ENCODE measurements at places on chromosomes 12 and 14.

DNA sequence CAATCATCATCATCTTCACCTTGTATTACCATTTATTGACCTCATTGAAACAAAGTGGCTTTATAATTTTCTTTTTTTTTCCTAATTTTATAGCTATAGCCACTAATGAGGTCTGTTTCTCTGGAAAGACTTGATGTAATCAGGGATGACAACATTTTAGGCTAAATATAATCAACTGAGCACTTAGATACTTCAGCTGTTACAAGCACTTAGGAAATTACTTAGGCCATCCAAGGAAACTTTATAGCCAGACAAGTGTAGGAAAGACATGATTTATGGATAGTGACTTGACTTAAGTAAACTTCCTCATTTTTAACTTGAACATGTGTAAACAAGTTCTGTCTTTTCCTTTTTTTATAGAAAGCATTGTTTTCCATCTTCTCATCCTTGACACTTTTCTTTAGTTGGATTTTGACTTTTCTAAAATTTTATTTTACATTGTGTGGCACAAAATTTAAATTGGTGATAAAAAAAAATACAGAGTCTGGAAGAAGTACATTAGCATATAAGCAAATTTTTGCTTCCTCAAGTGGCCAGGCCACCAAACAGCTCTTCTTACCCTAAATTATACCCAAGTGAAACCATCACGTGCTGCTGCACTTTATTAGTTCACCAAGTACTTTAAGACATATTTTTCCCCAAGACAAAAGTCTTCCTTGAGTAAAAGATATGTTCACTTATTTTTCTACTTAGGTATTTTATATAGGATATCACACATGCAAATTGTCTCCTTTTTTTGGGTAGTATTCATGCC lies 15.1 kb downstream of the CPNE8 start:
- DNase-seq = no peak

- DNase-seq = no peak
Measured at GRCh38 chr12:66903782-66904396, 225.0 kb upstream of the GRIP1 start.

- DNase-seq = no peak
Measured at GRCh38 chr14:89317051-89317691, 99.9 kb downstream of the FOXN3 start.

DNA sequence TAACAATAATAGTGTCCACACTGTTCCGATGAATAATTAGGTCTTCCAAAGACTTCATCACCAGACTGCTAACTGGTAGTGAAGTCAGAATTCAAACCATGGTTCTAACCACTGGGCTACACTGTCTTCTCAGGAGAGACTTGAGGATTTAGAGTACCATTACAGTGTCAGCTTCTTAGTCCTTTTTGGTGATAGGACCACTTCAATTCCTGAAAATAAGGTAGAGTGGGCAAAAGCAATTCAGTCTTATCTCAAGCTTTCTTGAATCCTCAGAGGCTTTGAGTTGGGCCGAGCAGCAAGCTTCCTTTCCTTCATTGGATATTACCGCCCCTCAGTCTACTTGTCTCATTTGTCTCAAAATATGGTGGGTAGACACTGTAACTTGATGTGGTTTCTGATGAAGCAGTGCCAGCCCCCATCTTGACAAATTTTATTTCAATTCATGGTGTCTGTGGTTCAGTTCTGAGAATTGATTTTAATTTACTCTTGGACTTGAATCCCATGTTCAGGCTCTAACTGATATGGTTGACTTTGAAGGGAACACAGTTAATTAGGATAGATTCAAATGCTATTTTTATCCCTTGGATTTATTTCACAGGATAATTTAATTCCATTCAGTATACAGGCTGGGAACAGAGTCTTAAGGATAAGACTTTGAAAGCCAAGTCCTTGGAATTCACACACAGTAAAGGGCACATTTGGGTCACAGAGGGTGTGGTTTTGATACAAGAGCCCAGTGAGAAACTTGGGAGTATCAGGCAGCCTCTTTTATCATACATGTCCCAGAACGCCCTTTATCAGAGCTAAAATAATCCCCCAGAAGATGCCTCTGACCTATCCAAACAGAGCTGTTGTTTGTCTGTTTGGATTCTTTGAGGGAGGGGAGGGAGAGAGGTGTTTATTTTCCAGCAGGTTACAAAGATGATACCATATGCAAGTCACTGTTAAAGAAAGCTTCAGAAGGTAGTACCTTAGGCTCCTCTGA lies 167.3 kb downstream of the PRKCH start:
- no peak for DNase-seq

DNA sequence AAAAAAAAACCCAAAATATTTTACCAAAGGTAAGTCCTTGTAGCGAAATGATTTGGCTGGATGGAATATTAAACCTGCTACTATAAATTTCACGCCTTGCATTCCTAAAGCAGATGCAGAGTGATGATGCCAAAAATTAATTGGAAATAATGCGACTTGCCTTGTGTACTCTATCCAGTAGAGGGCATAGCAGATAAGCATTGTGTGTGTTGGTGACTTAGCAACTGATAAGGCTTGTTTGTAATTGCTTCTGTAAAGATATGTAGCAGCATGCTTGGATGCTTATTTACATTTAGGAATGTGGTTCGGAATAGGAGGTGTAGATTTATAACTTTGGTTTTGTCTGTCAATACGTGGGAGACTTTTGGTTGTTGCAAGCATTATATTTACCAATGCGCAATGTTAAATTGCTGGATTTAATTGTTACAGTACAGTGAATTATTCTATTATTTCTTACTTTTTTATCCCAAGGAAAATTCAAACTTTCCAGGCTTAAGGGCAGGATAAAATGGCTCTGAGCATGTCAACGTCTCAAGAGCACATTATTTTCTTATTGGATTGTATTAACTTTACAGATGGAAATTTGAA lies 80.5 kb downstream of the TMEM260 start:
- no peak for DNase-seq

DNA sequence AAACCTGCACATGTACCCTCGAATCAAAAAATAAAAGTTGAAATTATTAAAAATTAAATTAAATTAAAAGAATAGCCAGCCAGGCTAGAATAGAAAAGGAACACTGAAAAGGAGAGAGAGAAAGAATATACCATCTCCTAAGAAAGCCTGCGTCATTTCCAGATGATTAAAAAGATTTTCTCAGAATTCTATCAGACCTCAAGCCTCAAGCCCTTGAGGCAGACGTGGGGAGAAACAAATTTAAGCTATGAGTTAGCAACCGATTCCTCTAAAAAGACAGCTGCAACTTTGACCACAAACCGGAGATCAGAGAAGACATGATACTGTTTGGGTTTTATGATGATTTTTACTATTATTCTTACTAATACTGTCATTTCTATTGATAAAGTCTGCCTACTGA lies 138.3 kb downstream of the KSR2 start:
- DNase-seq = no peak

Measured in Right ventricle myocardium inferior (tissue), 1 donor.